Trophoblast cell (in vitro differentiated cells and primary cell): ENCODE measurements at places on chromosomes 7 and 10.

GRCh38 chr7:115271332-115272235, 349.7 kb downstream of the MDFIC start:
- DNase-seq = no peak

- DNase-seq = no peak
Measured at GRCh38 chr7:24703296-24703695, 54.0 kb downstream of the GSDME start.

DNA sequence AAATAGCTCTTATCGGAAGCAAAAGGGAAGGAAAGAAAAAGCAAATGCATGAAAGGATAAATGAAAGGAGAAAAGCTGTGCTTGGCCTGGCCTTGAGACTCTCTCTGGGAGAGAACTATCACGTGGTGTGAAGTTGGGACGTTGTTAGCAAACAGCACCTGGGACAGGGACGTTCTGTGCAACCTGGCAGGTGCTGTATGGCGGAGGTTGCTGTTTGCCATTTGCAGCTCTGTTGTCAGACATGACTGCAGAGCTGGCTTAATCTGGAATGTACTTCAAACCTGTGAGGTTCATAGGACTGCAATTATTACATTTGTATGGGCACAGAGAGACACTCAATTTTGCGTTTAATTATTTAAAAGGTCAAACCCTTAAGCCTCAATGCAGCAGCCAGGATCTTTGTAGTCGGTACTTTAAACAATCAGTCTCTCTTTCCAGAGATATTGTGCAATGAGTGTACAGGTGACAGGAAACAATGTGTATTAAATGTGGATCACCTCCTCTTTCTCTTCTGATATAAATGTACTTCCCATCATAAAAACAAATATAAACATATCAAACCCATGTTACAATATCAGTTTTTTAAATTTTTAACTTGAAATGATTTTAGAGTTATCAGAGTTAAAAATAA, 800.5 kb upstream of the KCND2 start:
- DNase-seq = no peak

- no peak for DNase-seq
Measured at GRCh38 chr10:59299933-59300332, 62.4 kb downstream of the FAM13C start.

DNA sequence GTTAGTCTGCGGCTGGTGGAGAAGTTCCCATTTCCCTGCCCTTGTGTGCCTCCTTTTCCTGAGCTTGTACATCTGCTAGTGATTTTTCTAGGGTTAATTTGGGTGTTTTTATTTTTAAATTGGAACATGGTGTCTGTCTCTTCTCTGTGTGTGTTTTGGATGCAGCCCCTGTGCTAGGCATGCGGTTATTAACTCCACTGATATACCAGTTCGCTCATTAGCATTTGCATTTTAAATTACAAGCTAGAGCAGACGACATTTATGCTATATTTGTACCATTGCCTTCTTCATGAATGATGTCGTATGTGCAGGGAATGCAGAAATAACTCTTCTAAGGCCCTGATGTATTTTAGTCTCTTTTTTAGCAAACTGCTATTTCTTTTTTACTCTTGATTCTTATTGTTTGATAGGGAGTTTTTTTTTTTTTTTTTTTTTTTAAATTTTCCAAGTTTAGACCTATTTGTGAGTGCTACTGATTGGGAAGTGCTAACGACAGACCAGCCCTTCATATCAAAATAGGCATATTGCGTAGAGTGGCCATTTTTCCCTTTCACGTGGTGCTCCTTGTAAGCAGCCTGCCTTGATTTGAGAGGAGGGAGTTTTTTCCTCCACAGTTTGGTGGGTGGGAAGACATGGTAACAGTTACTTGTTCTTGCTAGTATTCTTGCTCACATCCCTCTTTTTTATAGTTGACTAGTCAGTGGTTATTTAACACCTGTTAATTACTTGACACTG, 89.6 kb downstream of the LRRC4 start:
- DNase-seq = no peak
